ENCODE measurements at places on chromosomes 16 and 17. TPM values are rescaled to one million over a fixed set of nuclear protein-coding genes. Genes with fewer than 3 reads are reported as not detected.

GRCh38 chr16:50842589-50842988 is 100.7 kb downstream of the CYLD start:
- no peak for DNase-seq

GRCh38 chr16:75219838-75220237 is 1.1 kb downstream of the CTRB1 start:
- no peak for DNase-seq

CCDC78 gene
- total RNA-seq = 3.5 TPM

KIF2B gene
- not detected for total RNA-seq
